ENCODE measurements at places on chromosomes 4 and X. TPM values are rescaled to one million over a fixed set of nuclear protein-coding genes. Genes with fewer than 3 reads are reported as not detected.

- DNase-seq = no peak
These were observed 10.4 kb downstream of the RAB9A start for GRCh38 chrX:13699183-13699826.

DNA sequence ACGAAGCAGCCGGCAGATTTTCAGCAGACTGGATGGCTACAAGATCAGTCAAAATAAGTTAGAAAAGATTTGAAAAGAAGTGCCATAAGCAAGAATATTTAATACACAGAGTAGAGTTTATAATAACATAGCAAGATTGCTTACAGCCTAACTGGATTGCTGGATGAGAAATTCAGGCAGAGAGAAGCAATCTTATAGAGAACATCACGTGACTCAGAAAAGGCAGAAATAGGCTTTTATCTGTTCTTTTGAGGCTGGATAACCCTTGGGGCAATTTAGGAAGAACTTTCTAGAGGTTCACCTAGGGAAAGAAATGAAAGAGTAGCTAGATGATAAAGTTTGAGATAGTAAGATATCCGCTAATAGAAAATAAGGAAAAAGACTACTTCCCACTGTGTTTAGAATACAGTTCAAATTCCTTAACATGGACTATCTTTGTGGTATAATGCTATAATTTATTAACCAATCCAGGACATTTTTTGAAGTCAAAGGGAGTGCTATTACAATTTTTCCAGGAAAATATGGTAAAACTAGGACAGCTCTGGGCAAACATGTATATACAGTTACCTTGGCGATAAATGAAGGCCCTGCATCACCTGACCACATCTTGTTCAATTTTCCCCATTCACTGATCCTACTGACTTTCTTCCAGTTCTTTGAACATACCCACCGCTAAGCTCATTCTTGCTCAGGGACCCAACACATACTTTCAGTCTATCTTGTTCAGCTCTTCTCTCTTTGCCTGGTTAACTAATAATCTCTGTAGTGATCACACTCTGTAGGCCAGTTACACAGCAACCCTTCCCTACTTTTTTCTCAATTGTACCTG lies 12.7 kb upstream of the SPCS3 start:
- no peak for DNase-seq

- DNase-seq = no peak
These were observed 9.3 kb downstream of the RAB40A start for GRCh38 chrX:103510031-103510430.

DNA sequence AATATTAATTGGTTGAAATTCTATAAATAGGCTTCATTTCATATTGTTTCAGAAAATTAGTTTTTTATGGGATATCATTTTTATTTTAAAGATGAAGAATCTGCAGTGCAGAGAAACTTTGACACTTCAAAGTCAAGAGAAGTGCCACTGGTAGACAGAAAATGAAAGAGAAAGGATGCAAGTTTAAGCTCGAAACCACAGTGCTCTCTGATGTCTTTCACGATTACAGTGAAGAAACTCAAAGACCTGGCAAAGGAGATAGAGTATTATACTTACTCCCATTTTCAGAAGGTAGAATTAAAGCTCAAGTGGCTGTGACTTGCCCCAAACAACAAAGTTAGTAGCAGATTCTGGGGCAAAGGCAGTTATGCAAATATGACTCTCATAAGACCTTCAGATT lies 745.4 kb downstream of the TECRL start:
- no peak for DNase-seq

SPANXA2 gene
- not detected for total RNA-seq

All from mesenteric fat pad (tissue), 1 donor.